RPMI7951 (cell line): ENCODE measurements at places on chromosomes 11 and 22. TPM values are rescaled to one million over a fixed set of nuclear protein-coding genes. Genes with fewer than 3 reads are reported as not detected.

The RASSF10 gene
- 0.12 and 0.20 TPM in 2 replicates for total RNA-seq

The SLC16A8 gene
- not detected in 2 replicates for total RNA-seq

The POU2AF1 gene
- total RNA-seq: not detected in 2 replicates

The CHRM1 gene
- not detected in 2 replicates for total RNA-seq

The SYT9 gene
- not detected in 2 replicates for total RNA-seq

The IFTAP gene
- 40.8 and 58.0 TPM in 2 replicates for total RNA-seq

The APOA4 gene
- total RNA-seq: not detected in 2 replicates

The OR8D4 gene
- not detected in 2 replicates for total RNA-seq

The RPS6KB2 gene
- total RNA-seq: 46.5 and 48.2 TPM in 2 replicates

The NXPE4 gene
- not detected in 2 replicates for total RNA-seq

The TMEM191C gene
- total RNA-seq: 0.48 and 1.6 TPM in 2 replicates

The EHD1 gene
- 82.1 and 92.3 TPM in 2 replicates for total RNA-seq

The FBLN1 gene
- total RNA-seq: 1.7 and 2.1 TPM in 2 replicates

The TMPRSS6 gene
- not detected in 2 replicates for total RNA-seq

The CHRNA10 gene
- 0.20 and 0.36 TPM in 2 replicates for total RNA-seq

The KCTD14 gene
- total RNA-seq: 7.1 TPM in 2 replicates

The C11orf97 gene
- total RNA-seq: not detected in 2 replicates

The RAB36 gene
- 1.9 and 2.7 TPM in 2 replicates for total RNA-seq

The MUC5AC gene
- total RNA-seq: not detected in 2 replicates

The OR8A1 gene
- not detected in 2 replicates for total RNA-seq

The SEZ6L gene
- not detected in 2 replicates for total RNA-seq

The MMP1 gene
- 21.2 and 25.4 TPM in 2 replicates for total RNA-seq

The OR51I1 gene
- total RNA-seq: 0.20 TPM in 1 of 2 replicates, not detected in the other

The SPA17 gene
- total RNA-seq: 21.7 and 27.3 TPM in 2 replicates
